ENCODE measurements at places on chromosomes 3 and 15. TPM values are rescaled to one million over a fixed set of nuclear protein-coding genes. Genes with fewer than 3 reads are reported as not detected.

GRCh38 chr3:107323723-107324122, 53.5 kb upstream of the CCDC54 start:
- H3K27ac ChIP-seq, result no peak overlapping the region
- no peak overlapping the region for H3K4me3 ChIP-seq
- no peaks in the 10 kb centered on the region for H3K36me3 ChIP-seq
- H3K4me1 ChIP-seq, result no peaks in the 10 kb centered on the region
- H3K27me3 ChIP-seq, result no peaks in the 10 kb centered on the region

GRCh38 chr3:42668413-42668760, 14.9 kb downstream of the ZBTB47 start:
- no peak overlapping the region for H3K27ac ChIP-seq
- H3K36me3 ChIP-seq, result no peaks in the 10 kb centered on the region
- H3K4me1 ChIP-seq, result no peaks in the 10 kb centered on the region

- H3K36me3 ChIP-seq, result no peaks in the 10 kb centered on the region
- no peak for DNase-seq
- no peak overlapping the region for H3K4me3 ChIP-seq
- no peaks in the 10 kb centered on the region for H3K4me1 ChIP-seq
- H3K27me3 ChIP-seq, result no peaks in the 10 kb centered on the region
- no peak overlapping the region for H3K27ac ChIP-seq
Measured at GRCh38 chr15:101099183-101099582, 152.7 kb downstream of the CHSY1 start.

DNA sequence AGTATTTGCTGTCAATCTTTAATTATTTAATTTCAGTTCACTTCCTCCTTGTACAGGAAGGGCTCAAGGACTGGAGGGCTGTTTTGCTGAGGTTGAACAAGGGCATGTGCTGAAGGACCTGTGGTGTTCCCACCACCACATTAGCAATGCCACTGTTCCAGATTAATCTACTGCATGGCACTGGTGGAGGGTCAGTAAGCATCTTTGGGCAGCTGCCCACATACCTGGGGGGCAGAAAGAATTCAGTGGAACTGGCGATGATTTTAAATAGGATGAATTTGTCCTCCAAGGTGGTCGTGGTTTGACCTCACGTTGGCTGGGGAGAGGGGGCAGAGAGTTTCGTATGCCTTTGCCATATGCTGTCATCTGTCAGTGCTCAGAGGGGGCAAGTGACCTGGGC, 244.8 kb downstream of the TLE3 start:
- no peak for DNase-seq
- no peak overlapping the region for H3K4me3 ChIP-seq
- no peaks in the 10 kb centered on the region for H3K27me3 ChIP-seq
- H3K36me3 ChIP-seq, result no peaks in the 10 kb centered on the region
- H3K4me1 ChIP-seq, result peaks cover 7% of the 10 kb centered on the region

Gene PLA2G4E
- total RNA-seq, result not detected

Gene AADACL2
- not detected for total RNA-seq

Gene RTP1
- not detected for total RNA-seq

Gene NCBP2
- total RNA-seq, result 127 TPM

Gene RGMA
- 0.20 TPM for total RNA-seq

DNA sequence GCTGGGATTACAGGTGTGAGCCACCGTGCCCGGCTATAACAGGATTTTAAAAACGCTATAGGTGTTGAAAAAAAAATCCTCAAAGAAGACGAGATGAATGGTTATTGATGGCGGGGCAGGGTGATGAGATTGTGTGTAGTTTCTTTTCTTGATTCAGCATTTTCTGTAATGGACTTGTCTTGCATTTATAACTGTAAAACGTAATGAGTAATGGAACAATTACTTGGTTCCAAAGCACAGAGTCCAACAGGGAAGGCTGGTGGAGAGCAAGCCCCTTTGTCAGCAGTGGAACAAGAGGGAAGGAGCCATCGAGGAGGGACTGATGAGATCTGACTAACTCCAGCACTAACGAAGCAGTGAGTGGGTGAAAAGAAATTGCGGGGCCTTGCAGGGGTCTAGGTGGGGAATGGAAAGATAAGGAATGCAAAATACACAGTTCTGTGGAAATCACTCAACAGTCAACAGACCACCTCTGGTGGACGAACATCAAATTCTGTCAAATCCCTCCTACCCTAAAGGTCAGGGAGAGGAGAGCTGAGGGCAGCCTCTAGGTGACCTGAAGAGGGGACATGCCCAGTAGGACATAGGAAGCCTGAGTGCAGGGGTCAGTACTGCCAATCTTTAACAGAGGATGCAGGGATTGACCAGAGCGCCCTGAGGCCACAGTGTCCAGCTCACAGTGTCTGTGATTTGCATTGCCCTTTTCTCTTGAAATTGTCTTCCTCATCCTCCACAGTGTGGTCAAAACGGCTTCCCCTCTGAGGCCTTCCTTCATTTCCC, 23.1 kb upstream of the CDCP1 start:
- H3K36me3 ChIP-seq, result no peaks in the 10 kb centered on the region
- H3K4me1 ChIP-seq, result peaks cover 19% of the 10 kb centered on the region
- H3K27me3 ChIP-seq, result no peaks in the 10 kb centered on the region
- H3K27ac ChIP-seq, result no peak overlapping the region
- DNase-seq, result no peak

GRCh38 chr3:124094496-124094895, 102.6 kb upstream of the ROPN1 start:
- H3K36me3 ChIP-seq, result no peaks in the 10 kb centered on the region
- H3K27ac ChIP-seq, result no peak overlapping the region
- no peaks in the 10 kb centered on the region for H3K27me3 ChIP-seq
- H3K4me3 ChIP-seq, result no peak overlapping the region
- H3K4me1 ChIP-seq, result no peaks in the 10 kb centered on the region

Gene INAFM2
- total RNA-seq, result 15.3 TPM

Gene RNF111
- total RNA-seq, result 24.8 TPM

- no peak overlapping the region for H3K4me3 ChIP-seq
- no peak for DNase-seq
- H3K27me3 ChIP-seq, result no peaks in the 10 kb centered on the region
- H3K4me1 ChIP-seq, result no peaks in the 10 kb centered on the region
- no peak overlapping the region for H3K27ac ChIP-seq
- H3K36me3 ChIP-seq, result no peaks in the 10 kb centered on the region
Measured at GRCh38 chr3:61638741-61639140, 77.4 kb downstream of the PTPRG start.

GRCh38 chr15:86229936-86230335, 150.3 kb downstream of the AGBL1 start:
- no peak for DNase-seq
- H3K4me1 ChIP-seq, result peaks cover 3% of the 10 kb centered on the region
- H3K27me3 ChIP-seq, result peaks cover 8% of the 10 kb centered on the region
- H3K36me3 ChIP-seq, result no peaks in the 10 kb centered on the region
- H3K4me3 ChIP-seq, result no peak overlapping the region
- no peak overlapping the region for H3K27ac ChIP-seq

DNA sequence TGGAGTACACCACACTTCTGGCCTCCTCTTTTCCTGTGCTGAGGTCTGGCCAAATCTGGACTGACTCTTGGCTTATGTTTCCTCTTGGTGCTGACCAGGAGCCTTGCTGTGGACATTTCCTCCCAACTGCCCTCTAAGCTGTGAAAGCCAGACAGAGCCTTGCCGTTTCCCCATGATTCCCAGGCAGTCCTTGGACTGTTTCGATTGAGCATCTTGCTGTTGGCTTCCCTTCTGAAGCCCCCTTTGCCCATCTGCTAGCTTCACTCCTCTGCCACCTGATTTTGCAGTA, 110.5 kb downstream of the EPHB1 start:
- no peaks in the 10 kb centered on the region for H3K27me3 ChIP-seq
- no peaks in the 10 kb centered on the region for H3K4me1 ChIP-seq
- no peaks in the 10 kb centered on the region for H3K36me3 ChIP-seq
- no peak for DNase-seq

DNA sequence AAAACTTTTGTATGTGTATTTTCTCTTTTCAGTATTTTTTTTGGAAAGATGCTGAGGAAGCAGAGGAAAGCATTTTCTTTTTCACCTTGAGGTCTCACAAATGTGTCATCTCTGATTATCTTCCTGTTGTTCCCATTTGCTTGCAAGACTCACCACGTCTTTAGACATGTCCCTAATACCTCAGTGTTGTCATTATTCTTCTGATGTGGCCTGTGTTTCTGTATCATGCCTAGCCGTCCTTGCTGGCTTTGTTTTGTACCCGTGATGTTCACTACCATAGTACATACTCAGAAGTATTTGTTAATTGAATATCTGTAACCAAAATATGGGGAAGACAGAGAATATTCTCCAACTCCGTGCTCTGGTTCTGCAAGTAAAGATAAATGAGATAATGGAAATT, 5.0 kb upstream of the P2RY14 start:
- peak; percentile 9 for DNase-seq
- H3K27me3 ChIP-seq, result no peaks in the 10 kb centered on the region
- peaks cover 7% of the 10 kb centered on the region for H3K4me1 ChIP-seq
- H3K36me3 ChIP-seq, result no peaks in the 10 kb centered on the region
